ENCODE measurements at places on chromosomes 5 and 9. TPM values are rescaled to one million over a fixed set of nuclear protein-coding genes. Genes with fewer than 3 reads are reported as not detected.

DNA sequence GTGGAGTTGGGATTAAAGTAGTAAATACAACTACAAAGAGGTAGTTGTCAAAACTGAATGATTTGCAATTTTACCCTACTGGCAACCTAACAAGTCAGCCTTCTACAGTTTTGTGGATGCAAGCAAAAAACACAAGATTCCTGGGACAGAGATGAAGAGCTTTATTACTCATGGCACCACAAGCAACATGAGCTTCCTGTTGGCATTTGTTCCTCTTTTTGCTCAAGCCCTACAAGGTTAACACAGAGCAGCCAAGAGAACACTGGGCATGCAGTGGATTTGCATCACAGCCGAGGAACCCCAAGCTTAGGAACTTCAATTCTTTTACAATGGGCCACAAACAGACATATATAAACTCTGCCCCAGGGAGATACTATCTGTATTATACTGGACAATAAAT, 28.8 kb upstream of the DMAC1 start:
- no peak for DNase-seq

ZNF354C gene
- 18.2 TPM for polyA plus RNA-seq

SAXO1 gene
- polyA plus RNA-seq = 0.22 TPM

CNOT8 gene
- 88.2 TPM for polyA plus RNA-seq

NR6A1 gene
- 1.1 TPM for polyA plus RNA-seq

- DNase-seq = no peak
These were observed 22.9 kb downstream of the CPLX2 start for GRCh38 chr5:175894271-175894670.

DNA sequence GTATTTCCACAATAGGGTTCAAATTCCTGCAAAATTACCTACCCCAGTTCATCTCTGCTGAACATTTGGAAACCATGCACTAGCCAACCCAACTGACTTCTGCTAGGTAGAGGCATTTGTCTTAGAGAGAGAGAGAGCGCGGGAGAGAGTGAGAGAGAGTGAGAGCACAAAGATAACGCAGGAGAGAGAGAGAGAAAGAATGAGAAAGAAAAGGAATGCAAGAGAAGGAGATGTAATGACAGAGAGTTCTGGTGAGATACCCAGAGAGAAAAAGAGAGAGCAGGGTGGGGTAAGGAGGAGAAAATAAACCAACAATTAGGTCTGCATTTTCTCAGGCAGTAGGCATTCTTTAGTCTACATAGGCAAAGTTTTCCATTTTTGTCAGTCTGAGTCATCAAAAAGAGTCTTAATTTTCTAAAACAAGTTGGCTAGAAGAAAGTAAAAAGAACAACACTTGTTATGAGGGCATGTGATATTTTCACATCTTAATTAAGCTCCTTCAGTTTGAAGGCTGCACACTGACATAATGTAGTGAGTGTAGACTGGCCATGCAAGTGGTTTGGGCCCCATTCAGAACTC, 98.2 kb downstream of the MAP1B start:
- DNase-seq = no peak

DNA sequence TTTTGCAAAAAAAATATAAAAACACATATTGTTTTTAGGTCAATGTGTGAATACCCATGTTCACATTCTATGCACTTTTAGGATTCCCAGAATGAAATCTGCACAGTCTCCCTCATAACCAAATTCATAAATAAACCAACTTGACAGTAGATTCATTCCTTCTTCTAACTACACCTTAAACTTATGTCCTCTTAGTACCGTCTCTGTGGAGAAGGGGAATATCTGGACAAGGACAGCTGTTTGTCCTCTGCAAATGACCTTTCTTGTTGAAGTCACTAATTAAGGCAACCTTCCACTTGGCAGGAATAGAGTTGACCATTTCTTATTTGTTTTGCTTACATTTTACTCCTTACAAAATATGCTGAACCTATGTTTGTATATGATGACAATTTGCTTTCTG, 71.1 kb downstream of the FBN2 start:
- DNase-seq = no peak

DNA sequence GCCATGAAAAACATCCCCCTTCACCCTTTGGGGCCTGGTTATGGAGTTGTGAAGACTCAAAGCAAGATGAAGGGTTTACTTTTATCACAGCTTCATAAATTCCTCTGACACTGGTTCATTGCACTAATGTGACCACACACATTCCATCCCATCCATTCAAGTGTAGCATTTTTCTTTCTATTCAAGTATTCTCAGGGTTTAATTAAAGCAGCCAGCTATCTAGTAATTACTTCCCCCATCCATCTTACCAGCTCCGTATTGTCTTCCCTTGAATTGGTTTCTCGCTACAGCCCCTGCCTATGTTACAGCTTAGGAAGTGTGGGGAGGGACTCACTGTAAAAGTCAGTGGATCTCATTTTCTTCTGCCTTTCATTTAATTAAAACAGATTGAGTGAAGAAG, 387.0 kb upstream of the RFX3 start:
- DNase-seq = peak; percentile 39

CNTLN gene
- polyA plus RNA-seq = 14.0 TPM

GRCh38 chr9:114616684-114617520, 5.8 kb downstream of the TMEM268 start:
- no peak for DNase-seq

CDKN2B-AS1 gene
- polyA plus RNA-seq = 0.10 TPM

C5orf58 gene
- polyA plus RNA-seq = 0.15 TPM

GRCh38 chr9:18588002-18588401, 114.0 kb downstream of the ADAMTSL1 start:
- DNase-seq = no peak

DNA sequence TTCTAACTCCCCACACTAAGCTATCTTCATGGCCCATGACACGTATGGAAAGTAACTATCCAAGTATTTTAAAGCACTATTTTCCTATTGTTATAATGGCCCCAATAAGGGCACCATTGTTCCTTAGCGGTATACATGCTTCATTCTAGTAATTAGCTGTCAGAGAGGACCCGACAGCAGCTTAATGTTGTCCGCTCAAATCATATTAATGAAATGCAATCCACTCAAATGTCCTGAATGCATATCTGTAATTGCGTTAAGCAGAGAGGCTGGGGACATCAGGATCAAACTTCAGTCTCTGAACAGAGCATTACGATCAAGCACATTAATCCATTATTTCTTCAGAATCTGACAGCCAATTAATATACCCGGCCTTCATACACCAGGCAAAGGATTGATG, 139.7 kb downstream of the CRB2 start:
- DNase-seq = no peak

DNA sequence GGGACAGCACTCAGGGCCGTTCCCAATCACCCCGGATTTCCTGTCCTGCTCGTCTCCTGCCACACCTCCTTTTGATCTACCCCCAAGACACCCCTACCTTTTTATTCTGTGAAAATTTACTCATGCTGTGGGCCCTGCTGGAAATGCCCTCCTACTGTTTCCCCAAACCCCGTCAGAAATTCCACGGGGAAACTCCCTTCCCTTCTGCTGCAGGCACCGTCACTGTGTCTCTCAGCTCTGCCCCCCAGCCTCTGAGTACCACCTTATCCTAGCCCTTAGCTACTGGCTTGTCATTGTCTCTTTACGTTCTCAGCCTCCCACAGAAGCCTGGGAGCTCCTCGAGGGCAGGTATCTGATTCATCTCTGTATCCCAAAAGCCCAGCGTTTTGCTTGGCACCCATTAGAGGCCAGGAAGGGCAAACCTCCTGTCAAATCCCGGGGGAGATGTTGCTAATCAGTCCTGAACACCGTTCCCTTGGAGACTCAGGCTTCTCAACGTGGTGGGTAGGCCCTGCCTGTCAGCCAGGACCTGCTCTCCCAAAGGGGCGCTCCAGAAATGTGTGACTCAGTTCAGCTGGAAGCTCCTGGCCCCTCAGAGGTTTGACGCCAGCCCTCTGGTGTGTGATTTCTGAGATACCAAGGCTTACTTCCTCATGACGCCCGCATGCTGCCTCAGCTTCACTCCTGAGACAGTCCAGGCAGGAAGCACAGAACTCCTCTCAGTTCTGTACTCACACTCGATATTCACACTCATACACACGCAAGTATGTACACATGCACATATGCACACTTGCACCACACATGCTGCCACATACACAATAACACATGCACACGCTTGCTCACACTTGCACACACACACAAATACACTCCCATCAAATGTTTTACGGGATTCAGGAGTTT, 50.7 kb upstream of the GRHPR start:
- no peak for DNase-seq

DNA sequence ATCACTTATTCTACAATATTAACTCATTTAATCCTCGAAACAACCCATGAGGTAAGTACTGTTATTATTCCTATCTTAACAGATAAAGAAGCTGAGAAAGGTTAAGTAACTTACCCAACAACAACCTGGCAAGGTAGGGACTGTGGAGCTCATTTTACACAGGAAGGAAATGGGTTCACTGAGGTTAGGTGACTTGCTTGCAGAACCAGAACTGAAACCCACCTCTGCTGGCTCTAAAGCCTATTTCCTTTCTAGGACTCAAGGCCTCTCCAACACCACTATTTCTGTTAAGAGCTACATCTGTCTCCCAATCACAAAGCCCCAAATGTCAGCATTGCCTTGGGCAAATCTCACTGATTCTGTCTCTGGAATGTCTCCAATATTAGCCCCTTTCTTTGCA, 38.9 kb upstream of the IFNK start:
- DNase-seq = no peak

GRCh38 chr5:14397717-14398116, 183.9 kb upstream of the OTULINL start:
- DNase-seq = no peak

GRCh38 chr9:126661521-126662251, 48.0 kb downstream of the LMX1B start:
- DNase-seq = no peak

DNA sequence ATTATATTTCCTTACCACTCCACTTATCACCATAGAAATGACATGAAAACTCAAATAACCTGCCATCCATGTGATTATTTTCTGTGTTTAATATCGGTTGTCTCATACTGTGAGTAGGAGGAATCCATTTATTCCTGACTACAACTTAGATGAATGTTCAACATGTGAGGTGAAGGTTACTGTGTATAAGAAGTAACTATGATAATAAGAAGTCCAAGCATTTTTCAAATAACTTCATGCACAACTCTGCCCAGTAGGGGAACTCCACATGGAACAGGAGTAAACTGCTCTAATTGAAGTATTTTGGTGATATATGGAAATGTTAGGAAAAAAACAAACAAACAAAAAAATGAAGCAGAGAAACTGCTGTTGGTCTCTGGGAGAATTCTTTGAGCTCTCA, 447.5 kb upstream of the GRIN3A start:
- DNase-seq = no peak

Data from right renal cortex interstitium (tissue), 3 donors.